ENCODE measurements at places on chromosomes 1 and 21.

DNA sequence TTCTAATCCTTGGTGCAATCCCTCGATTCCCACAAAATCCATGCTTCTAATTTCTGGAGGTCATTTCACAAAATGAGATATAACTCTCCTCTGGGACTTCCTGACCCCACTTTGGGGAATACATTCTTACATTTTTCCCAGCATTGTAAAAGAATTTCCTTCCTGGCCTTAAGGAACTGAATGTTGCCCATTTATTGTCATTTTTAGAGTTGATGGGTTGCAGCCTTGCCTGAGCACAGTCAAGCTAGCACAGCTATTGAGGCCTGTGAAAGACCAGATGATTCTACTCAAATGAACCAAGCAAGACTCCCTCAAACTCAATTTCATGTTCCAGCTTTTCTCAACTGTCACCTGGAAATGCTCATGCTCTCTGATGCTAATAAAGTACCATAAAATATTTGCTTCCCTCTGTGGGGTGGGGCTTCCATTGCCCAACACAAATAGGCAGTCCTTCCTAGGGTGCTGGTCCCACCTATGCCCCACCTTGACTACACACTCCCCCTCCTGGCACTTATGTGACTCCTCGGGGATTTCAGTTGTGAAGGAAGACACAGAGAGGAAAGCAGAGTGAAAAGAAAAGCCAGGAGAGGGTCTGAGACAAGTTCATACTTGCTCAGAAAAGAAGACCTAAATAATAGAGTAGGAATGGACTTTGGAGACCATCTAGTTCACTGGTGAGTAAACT, 24.0 kb upstream of the CDC7 start:
- DNase-seq: no peak

DNA sequence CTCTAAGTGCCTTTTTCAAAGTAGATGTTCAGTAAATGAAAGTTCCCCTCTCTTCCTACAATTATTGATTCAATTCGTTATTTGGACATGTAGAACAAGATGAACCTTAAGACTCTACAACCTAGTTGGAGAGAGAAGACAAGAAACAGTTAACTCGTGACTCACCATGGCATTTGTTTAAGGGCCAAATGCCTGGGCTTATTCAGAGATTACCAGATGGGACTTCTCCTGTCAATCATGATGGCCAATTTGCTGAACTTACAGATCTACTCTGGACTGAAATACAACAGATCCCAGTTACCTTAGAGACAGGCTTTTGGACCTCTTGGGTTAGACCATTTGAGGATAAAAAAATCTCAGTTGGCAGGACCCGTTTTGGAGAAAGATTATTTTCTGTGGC, 93.5 kb downstream of the C1orf94 start:
- no peak for DNase-seq

GRCh38 chr21:40809673-40810197, 37.2 kb downstream of the DSCAM start:
- DNase-seq: no peak

DNA sequence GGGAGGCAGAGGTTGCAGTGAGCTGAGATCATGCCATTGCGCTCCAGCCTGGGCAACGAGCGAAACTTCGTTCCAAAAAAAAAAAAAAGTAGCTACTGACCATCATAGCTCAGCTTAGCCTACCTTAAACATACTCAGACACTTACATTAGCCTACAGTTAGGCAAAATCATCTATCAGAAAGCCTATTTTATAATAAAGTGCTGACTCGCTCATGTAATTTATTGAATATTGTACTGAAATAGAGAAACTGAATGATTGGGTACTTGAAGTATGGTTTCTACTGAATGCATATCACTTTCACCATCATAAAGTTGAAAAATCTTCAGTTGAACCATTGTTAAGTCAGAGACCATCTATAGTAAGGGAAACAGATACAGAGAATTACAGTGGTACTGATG, 93.9 kb upstream of the BMP8A start:
- DNase-seq: no peak

DNA sequence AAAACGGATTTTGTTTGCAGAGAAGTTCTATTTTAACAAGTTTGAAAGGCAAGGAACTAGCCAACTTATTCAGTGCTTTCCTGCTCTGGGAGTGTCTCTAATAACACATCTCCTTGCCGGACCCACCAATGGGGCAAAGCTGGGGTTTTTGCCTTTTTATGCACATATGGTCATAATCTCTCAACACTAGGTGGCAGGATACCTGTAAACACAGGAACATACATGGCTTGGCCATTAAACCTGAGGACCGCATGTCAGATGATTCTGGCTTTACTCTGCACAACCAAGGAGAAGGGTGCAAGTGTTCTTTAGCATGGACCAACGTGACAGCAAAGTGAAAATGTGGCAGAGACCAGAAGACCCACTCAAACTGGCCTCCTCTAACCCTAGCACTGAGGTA, 4.9 kb downstream of the TMEM9 start:
- no peak for DNase-seq

DNA sequence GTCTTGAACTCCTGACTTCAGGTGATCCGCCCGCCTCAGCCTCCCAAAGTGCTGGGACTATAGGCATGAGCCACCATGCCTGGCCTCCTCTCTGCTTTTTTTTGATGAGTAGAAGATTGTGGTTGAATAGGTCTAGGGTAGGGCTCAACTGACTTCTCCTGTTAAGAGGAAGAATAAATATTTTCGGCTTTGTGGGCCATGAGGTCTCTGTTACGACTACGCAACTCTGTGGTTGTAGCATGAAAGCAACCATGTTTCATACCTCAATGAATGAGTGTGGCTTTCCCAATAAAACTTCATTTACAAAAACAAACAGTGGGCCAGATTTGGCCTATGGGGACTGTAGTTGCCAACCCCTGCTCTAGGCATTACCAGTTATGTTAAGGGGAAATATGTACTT, 67.8 kb downstream of the NID1 start:
- DNase-seq: no peak

DNA sequence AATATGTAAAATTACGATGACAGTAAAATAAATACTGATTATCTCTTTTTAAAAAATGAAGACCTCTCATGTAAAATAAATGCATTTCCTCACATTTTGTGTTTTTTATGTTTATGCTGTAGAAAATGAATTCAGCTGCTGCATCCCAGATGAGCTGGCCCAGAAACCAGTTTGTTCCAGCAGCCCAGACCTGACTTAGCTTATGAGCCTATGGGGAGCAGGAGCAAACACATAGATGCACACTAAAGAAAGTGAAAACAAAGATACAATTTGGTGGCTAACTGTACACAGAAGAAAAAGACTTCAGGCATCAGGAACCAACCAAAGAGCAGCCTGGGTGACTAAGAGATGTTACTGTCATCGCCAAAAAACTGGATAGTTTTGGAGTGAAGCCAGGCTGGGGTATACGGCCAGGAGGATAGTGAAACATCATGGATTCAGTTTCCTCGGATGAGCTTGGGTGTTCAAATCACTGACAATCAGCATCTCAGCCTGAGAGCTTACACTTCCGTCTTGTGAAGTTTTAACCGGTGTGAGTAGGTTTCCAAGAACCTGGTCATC, 113.9 kb upstream of the BACE2 start:
- no peak for DNase-seq

DNA sequence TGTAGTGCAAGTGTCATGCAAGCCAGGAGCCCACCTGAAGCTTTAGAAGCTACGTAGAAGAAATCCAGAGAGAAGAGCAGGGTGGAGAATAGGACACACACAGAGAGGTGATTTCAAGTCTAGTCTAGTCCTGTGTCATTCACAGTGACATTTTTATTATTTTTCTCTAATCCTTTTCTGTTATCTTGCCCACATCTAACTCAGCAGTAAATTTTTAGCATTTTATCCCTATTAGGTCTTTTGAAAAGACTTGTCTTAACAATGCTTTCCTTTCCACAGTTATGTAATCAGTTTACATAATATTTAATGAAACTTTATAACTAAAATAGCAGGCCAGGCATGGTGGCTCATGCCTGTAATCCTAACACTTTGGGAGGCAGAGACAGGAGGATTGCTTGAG, 198.6 kb downstream of the ADGRL2 start:
- no peak for DNase-seq

DNA sequence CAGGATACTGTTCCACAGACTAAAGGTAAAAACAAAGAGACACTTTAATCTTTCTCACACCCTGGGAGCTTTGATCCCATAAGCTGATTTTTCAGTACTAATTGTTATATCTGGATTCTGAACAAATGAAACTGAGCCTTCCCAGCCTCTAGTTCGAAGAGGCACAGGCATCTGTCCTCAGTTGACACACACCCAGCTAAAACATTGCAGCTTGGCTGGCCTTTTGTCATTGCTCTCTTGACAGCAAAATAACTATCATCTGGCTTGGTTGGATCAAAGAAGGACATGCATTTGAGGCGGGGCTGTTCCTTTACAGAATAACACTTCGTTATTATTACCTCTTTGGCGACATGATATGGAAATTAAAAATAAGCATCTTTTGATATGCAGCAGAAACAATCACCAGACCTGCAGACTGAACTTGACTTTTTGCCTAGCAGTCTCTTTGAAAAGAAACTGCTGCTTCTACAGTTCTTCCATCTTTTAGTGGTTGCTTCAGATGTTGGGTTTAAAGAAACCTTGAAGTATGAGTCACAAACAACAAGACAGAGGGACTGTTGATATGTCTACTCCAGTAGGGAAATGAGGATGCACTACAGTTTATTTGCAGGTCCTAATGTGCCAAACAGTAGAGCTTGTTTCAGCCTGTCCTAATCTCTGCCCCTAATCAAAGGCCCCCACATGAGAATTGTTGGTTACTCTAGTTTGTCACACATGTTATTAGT, 166.5 kb downstream of the TPR start:
- DNase-seq: no peak

DNA sequence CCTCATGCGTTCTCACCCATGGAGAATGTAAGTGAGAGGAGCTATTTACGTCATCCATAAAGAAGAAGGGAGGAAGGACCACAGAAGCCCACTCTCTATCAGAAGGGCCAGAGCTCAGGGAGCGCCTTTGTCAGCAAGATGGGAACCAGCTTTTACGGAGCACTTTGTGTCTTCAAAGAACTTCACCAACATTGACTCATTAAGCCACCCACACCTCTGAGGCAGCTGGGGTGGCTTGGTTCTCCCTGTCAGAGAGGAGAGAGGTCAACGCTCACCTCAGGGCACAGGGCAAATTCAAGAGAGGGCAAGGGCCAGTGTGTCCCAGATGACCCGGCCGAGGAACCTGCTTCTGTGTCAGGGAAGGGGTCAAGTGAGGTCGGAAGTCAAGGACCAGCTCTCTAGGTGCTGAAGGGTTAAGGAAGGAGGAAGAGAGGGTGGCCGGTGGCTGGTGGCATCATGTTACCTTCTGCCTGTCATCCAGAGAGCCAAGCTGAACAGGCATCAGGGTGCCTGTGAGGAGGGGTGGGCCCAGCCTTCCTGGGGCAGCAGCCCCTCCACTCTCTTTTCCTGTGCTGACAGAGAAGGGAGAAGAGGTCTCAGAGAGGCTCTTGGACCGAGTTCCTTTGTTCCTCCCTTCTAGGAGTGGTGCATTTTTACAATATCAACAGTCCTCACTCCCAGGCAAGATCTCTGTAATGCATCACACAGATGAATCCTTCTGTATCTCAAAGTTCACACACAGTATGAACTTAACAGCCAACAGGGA, 109.0 kb downstream of the ETS2 start:
- no peak for DNase-seq

DNA sequence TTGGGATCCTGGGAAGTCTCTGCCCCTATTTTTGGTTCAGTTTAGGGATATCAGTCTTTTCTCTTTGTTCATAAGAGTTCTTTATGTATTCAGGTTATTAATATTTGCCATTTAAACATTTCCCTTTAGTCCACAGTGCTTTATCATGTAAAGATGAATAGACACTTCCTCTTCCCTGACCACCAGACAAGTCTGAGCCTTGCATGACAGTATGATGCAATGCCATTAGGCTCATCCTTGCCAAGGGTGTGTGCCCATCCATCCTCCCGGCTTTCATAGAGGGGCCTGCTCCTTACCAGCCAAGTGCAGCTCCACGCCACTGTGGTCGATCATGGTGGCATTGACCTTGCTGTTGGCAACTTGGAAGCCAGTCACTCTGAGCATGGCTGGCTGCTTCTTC, 52.1 kb downstream of the ZSCAN20 start:
- DNase-seq: no peak

DNA sequence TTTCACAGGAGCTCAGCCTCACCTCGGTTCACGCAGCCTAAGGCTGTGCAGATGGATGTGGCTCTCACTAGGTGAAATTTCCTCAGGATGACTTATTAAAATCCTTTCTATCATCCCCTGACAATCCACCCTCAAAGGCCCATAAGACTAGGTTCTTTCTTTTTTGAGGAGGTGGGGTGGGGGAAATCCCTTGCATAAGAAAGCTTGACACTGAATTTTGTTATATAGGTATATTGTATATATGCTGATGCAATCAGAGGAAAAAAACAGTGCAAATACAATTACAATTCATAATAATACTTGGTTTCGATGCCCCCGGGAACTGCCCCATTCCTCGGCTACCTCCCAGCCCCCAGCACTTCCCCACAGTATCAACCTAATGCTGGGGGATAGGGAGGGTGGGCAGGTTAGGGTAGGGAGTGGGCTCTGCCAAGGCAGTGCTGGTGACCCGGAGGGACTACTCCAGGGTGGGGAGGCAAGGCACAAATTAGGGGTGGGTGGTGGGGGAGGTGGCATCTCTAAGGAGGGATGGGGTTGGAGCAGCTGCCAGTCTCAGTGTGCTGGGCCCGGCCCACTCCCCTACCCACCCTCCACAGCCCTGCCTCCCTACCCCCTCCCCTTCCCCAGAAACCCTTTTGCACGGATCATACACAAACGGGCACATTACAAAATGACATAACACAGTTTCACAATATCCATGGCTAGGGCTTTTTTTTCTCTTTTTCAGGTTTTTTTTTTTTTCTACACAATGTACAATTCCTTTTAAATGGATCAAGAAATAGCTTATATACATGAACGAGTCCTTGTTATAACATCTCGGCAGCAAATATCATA, 30.9 kb downstream of the SLC27A3 start:
- no peak for DNase-seq

DNA sequence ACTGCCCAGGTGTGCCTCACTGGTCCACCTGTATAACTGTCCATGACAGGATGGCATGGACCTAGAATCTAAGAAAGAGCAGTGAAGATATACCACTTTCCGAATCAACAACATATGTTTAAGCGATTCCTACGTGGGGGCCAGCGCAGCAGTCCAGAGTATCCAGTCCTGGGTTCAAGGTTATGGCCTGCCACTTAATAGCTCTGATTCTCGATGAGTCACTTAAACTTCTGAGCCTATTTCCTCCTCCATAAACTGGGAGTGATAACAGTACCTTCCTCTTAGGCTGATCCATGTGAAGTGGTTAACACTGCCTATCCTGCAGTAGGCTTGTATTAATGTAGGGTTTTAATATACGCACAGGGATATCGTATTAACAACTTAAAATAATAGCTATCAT, 2.8 kb downstream of the STPG1 start:
- no peak for DNase-seq

GRCh38 chr1:28893403-28894102, 20.8 kb upstream of the EPB41 start:
- no peak for DNase-seq

- DNase-seq: no peak
These were observed 18.2 kb upstream of the DPH5 start for GRCh38 chr1:101043776-101044175.

All from activated CD4-positive, CD25-positive, alpha-beta regulatory T cell treated with anti-CD3 and anti-CD28 coated beads, Interleukin-2, amount 50 U/mL, for 16 hours (primary cell).